ENCODE measurements at places on chromosomes 6 and 20.

DNA sequence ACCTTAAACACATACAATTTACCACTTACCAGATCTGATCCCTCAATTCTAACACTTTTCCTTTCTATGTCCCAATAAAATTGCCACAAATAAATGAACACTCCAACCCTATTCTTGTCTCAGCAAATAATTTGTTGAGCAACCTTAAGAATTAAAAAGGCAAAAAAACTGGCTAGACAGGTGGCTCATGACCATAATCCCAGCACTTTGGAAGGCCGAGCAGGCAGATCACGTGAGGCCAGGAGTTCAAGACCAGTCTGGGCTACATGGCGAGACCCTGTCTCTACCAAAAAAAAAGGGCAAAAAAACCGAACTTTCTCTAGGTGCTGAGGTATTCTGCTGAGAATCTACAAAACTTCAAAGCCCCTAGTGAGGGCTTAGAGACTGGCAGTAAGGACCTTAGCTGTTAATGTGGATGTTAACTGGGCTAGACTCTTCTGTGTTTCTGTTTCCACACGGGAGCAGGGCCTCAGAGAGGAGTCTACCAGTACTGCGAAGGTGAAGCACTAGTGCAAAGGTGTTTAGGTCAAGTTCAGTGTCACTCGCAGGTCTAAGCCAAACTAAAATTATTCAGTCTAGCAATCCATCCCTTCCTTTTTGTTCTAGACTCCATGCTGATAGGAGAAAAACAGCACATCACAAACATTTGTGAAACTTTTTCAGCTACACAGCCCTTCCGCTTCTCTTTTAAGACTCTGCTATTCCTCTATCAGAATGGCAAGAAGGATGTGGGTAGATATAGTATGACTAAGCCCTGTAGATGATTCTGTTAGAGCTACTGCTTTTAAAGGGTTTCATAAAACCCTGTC lies 2.6 kb downstream of the FASTKD5 start:
- no peak for DNase-seq

GRCh38 chr6:164121527-164121926 lies 707.0 kb downstream of the QKI start:
- DNase-seq = no peak

- DNase-seq = no peak
Measured at GRCh38 chr6:106039897-106040592, 46.1 kb upstream of the PRDM1 start.

- peak; percentile 44 for DNase-seq
Measured at GRCh38 chr6:143782481-143782880, 60.7 kb upstream of the LTV1 start.

GRCh38 chr20:45836841-45837240 lies 3.2 kb downstream of the SNX21 start:
- no peak for DNase-seq

DNA sequence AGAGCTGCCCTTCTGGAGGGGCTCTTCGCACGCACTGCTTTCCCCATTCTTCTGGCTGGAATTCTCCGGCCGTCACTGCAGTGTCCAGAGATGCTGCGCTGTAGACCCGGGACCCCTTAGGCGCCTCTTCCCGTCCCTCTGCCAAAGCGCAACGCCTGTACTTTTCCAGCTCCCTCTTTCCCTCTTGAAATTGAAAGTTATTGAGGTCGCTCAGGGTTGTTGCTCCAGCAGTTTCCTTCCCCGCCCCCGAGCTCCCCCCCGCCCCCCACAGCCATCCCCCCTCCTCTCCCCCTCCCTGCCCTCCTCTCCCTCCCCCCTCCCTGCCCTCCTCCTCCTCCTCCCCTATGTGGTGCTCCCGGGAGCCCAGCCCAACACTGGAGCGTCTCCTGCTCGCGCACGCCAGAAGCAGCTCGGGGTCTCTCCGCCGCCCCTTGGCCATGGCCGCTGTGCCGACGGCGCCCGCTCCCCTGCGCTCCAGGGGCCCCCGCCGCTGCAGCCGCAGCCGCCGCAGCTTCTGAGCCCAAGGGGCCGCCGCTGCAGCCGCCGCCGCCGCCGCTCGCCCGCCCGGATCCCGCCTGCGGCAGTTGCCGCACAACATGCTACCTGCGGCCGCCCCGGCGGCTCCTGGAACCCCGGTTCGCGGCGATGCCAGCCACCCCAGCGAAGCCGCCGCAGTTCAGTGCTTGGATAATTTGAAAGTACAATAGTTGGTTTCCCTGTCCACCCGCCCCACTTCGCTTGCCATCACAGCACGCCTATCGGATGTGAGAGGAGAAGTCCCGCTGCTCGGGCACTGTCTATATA lies at the start of gene RSPO3:
TSS of gene RSPO3 (plus strand) at position 374 of the 804 bp plus-strand sequence. CDS start 522 bp downstream, outside the sequence.
- DNase-seq = peak; percentile 48

GRCh38 chr20:4490606-4491280 lies 231.0 kb upstream of the PRND start:
- peak; percentile 37 for DNase-seq

GRCh38 chr6:42449917-42450476 lies 1.7 kb downstream of the TRERF1 start:
- DNase-seq = peak; percentile 31

DNA sequence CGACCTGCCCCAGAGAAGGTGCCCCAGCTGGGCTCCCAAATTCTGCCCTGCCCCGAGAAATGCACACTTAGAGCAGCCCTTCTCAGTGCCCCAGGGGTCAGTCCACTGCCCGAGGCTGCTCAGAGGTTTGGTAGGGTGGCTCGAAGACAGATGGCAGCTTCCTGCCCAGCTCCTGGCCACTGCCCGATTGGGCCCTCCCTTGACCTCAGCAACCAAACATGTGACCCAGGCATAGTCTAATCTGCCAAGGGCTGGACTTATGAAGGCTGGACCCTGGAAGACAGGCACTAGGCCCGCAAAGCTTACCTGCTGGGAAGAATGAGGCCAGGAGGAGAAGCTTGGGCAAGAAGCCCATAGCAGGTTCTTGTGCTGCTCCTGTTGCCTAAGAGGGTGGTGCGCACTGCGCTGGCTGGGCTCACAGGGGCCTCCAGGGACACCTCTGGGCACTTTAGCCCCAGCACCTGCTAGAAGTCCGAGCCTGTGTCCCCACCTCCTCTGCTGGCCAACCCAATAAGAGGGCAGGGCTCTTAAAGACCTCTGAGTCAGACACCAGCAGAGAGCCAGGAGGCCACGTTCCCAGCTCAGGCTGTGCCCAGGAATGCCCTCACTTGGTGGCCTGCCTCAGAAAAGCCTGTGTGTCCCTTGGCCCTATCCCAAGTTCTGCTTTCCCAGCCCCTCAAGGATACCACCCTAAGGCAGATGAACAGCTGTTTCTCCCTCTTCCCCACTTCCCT lies 5.5 kb downstream of the SIGLEC1 start:
- DNase-seq = no peak

DNA sequence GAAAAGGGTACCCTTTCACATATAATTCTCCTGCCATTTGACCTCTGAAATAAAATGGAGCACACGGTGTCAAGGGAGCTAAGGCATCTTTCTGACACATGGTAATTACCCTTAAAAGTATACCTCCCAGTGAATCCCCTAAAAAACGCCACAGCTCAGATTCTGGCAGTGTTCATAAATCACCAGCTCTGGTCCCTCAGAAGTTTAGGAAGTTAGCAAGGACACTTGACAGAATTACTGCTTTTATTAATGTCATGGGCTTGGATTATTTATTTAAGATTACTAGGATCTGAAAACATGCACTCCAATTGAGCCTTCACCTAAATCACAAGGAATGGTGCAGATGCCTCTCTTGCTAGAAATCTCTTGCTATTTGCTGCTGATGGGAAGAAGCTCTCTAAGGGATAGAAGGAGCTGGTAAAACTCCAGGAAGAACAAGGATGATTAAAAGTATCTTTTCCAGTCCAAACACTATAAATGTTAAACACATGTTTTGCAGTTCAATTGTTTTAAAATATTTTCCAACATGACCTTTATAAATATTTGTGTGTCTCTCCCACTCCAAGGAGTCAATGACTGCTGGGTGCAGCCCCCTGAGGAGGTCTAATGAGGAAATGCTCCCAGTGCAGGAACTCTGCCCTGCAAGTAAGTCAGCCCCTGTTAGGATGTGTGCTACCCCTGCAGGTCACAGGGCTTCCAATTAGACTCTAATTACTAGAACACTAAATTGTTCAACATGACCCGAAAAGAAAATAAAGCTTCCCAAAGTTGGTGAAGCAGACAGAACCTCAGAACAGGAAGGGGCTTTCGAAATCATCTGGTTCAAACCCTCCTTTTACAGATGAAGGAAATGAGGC lies 230.3 kb downstream of the TFAP2A start:
- DNase-seq = no peak

DNA sequence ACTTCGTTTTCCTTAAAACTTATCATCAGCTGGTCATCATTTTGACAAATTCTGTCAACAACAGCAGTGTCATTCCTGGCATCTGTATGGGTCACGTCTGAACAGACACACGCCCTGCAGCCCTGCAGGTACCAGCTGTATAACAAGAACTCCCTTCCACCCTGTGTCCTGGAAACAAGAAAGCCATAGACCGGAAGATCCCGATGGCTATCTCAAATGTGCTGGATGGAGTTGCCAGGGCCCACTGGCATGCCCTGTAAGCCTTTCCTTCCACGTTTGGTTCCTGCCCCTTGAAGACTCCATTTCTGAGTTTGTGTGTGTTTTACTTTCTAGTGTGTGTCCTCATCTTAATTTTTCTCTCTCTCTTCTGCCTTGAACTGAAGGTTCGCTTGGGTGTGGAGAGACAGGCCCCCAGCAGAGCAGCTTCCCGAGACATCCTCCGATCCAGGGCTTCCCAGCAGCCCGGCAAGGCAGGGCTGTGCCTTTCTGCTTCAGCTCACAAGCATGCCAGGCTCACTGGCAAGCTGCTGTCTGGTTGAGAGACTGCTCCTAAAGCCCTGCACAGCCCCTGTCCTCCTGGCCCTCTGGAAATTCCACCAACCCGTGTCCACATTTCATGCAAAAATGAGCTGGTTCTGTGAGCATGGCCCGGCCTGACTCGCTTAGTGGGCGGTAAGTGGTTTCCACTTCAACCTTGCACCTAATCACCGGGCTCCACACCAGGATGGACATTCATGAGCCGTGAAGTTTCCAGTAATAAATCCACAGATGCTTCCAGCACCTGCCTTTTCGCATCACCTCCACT lies 8.7 kb downstream of the GFRA4 start:
- DNase-seq = no peak

DNA sequence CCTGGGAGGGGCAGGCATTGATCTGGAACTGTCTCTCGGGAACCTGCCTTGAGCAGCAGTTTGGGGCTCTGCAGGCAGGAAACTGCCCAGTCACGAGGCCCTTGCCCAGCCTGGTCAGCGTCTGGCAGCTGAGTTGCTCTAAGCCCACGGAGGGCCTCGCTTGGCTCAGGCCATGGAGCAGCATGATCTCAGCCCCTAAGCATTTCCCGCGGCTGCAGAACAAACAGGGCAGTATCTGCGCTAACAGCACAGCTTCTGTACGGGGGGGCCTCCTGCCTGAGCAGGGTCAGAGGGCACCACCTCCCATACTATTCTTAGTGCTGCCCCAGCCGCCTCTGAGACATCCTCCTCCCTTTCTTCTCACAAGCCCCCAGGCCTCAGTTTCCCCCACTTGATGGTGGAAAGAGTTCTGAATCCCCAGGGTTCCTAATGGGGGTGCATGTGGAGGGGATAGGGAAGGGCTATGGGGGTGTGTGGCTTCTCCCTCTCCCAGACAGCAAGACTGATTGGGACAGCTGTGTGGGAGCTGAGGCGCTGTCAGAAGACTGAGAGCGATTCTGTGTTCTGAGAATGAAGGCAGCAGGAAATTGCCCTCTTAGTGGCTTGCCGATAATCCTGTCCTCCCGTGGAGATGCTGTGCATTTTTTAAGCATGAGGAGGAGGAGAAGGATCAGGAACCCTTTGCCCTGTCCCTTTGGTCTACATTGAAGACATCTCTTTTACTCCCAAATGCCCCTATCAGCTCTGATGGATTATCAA lies 46.4 kb downstream of the MOCS1 start:
- DNase-seq = peak; percentile 94

- no peak for DNase-seq
Measured at GRCh38 chr6:52360601-52361413, 1.1 kb upstream of the PAQR8 start.

Data from astrocyte of the spinal cord (primary cell).